ENCODE measurements at places on chromosomes 11 and 22.

GRCh38 chr11:8345179-8345578 lies 81.5 kb upstream of the LMO1 start:
- no peak for DNase-seq

DNA sequence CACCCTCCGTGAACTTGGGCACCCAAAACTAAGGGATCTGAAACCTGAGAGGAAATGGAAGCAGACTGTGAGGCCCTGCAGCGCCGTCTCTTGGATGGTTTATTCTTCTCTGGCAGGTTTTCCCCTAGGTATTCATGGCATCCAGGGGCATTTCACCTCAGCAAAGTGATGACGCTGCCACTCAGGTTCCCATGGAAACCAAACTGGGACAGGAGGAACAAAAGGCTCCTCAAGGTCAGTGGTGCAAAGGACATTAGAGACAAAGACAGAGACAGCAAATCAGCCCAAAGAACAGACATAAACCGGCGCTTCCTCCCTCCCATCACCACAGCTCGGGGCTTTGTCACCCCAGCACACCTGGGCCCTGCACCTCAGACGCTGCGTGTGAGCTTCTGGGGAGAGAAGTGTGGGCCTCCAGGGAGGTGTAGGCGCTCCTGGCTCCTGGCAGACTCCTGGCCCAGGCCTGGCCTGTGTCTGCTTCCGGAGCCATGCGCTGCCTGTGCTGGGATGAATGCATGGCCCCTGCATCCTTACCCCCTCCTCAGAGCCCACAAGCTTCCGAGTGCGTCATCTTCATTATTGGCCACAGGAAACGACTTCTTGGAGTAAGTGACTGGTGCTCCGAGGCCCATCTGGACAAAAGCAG lies 5.9 kb downstream of the TP53AIP1 start:
- DNase-seq: no peak

GRCh38 chr22:49925525-49926128 lies 7.2 kb downstream of the CRELD2 start:
- DNase-seq: peak; percentile 54

GRCh38 chr11:86673055-86673843 lies 833 bp upstream of the ME3 start:
- no peak for DNase-seq

Data from stimulated activated CD8-positive, alpha-beta memory T cell treated with anti-CD3 and anti-CD28 coated beads, Interleukin-2, amount 100 ng/mL, for 1 hour (primary cell).